AG04450 (cell line): ENCODE measurements at places on chromosomes 6 and 20.

- no peak for DNase-seq
These were observed 683 bp upstream of the C20orf204 start for GRCh38 chr20:64035066-64035932.

DNA sequence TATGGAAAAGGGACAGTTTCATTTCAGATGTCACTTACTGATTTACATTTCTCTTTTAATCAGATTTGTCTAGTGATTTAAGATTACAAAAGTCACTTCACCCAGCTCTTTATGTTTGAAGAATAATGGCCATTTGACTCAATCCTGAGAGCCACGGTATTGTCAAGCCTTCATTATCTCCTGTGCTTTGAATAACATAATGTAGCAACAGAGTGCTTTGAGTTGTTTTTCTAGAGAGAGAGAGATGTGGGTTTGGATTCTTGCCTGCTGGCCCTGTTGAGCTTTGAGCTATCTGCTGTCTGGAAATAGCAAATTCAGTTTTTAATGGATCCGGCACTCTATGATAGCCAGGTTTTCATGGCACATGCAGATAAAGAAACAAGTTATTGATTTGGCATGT is 478.4 kb upstream of the SOX4 start:
- no peak for DNase-seq

DNA sequence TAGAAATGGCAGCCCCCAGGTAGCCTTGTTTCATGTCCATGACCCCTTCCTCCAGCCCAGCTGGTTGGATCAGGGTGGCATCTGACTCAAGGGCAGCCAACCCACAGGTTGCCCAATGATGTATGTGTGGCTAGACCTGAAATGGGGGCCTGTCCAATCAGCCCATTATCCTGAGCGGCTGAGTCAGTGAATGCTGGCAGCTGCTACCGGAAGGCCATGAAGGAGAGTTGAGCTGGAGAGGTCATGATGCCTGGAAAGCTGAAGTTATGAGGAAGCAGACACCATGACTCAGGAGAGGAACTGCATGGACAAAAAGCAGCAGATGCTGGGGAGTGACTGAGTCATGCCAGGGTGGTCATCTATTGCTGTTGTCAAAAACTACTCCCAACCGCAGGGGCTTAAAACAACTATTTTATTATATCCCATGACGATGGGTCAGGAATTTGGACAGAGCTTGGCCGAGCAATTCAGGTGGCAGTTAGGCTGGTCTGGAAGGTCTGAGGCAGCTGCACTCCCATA is 67.3 kb downstream of the MDGA1 start:
- peak; percentile 94 for DNase-seq

DNA sequence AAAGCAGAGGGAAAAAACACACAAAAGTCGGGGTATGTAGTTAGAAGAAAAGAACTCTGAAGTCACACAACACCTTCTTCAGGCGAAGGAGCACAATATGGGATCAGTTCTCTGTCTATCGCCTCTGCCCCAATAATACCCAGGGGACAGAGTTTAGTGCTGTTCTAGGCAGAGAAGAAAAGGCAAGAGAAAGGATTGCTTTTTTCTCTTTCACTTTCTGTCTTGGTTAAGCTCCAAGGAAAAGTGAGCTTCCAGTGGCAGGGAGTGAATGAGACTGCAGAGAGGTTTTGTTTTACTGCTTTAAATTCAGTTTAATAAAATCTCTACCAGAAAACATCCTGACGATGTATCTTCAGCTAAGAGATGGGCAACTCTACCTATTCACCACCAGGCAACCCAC is 86.6 kb upstream of the STXBP5 start:
- DNase-seq: no peak

GRCh38 chr6:45738057-45738455 is 277.6 kb downstream of the CLIC5 start:
- DNase-seq: no peak

DNA sequence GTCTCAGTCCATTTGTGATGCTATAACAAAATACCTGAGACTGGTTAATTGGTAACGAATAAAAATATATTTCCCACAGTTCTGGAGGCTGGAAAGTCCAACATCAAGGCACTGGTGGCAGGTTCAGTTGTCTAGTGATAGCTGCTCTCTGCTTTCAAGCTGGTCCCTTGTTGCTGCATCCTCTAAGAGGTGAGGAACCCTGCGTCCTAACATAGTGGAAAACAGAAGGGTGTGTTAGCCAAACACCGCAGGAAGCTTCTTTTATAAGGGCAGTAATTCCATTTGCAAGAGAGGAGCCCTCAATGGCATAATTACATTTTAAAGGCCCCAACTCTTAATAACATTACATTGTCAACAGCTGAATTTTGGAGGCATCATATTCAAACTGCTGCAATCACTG is 372.7 kb downstream of the ADGRB3 start:
- DNase-seq: no peak

DNA sequence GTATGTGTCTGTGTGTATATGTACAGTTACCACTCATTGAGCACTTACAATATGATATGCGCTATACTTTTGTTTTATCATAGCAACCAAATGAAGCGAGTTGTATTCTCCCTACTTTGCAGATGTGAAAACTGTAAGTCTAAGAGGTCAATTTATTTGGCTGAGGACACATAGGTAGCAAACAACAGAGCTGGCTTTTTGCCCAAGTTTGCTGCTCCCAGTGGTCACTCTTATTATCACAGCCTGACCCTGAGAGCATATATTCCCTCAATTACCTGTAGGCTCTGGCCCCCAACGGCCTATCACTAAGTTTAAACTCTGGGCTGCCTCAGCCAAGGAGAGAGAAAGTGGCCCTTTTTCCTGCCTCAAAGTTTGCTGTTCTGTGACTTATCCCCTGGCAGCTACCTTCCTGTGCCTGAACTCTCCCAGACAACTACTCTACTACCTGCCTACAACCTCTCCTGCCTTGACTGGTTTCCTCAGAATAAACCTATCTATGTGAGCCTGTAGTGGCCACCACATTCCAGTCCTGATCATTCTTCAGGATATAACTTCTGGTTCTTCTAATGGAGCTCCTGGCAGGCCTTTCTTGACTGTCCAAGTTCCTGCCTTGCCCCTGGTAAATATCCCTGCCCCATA is 221.8 kb downstream of the FRK start:
- no peak for DNase-seq

DNA sequence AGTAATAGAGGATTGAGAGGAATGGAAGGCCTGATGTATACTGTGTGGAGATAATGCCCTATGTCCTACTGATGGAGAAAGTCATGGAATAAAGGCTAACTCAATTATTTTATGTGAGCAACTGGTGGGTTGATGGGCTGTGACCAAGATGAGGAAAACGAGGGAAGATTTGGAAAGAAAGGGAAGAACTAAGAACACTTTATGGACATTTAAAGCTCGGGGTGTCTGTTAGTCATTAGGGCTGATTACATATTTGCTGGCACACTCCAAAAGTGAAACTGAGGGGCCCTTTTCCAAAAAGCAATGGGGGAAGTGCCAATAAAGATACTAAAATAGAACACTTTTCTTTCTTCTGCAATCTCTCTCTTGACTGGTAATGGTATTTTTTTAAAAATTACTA is 439.5 kb downstream of the PLCB1 start:
- DNase-seq: no peak

DNA sequence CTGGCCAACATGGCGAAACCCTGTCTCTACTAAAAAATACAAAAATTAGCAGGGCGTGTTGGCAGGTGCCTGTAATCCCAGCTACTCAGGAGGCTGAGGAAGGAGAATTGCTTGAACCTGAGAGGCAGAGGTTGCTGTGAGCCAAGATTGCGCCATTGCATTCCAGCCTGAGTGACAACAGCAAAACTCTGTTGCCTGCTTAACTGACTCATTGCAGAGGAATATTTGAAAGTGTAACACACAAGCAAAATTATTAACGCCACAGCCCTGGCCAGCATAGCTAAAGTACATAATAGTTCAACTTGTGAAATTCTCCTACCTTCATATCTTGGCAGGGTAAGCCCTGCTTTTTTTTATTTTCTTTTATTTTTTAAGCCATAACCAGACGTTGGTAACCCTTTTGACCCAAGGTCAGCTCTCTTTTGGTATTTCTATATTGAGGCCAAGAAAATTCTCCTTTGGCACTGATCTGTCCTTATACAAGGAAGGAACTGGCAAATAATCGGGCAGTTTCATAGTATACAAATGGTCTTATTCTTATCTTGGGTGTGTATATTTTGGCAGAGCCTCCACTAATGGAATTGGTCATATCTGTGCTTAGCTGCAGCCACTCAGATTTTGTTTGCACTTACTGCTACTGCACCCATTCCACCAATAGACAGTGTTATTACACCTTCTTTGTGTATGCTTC is 4.0 kb upstream of the ADGRF5 start:
- DNase-seq: no peak

GRCh38 chr6:149482545-149483333 is 2.1 kb downstream of the ZC3H12D start:
- DNase-seq: no peak

DNA sequence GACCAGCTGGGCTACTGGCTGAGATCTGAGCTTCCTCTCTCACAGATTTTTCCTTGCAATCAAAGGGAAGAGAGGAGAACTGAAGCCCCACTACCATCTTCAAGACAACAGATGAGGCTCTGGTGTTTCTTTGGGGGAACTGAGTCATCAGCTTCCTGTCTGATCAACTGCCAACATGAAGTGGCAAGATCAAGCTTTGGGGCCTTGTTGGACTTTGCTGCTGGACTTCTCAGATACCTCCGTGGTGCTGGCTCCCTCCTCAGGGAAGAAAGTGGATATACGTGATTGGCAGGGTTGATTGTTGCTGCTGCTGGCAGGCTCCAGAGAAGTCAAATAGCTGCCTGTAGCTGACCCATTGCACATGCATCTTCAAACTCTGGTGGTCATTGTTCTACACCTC is 3.6 kb upstream of the TOX2 start:
- DNase-seq: no peak

DNA sequence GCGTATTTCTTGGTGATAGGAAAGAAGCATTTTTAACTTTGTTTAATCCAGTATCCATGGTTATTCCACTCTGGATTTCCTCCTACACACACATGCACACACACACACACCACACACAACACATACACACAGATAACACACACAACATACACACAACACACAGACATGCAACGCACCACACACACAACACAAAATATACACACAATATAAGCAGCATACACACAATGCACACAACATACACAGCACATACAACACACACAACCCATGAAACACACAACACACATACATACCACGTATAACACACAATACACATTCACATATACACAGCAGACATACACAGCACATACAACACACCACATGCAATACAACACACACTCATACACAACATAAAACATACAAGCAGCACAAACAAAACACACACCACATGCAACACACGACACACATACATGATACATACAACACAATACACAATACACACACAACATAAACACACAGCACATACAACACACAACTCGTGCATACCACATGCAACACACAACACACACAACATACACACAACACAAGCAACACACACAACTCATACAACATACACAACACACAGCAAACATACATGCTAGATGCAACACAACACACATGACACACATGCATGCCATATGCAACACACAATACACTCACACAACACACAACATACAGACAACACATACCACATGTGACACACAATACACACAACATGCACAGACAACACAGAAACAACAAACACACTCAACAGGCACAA is 13.0 kb downstream of the TTLL2 start:
- DNase-seq: no peak

DNA sequence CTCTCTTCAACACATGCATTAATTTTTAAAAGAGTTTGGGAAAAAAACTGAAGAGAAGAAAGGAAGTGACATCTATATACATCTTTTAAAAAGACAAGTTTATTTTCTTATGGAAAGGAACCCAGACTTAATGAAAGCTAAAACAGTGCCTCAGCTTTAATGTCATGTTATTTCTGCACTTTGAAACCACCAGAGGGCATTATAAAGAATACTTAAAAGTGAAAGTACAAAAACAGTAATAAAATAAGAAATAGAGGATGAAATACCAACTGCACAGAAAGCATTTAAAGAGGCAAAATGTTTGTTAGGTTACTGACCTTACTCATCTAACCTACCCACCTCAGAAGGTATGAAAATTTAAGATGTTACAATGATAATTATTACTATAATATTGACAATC is 98.8 kb downstream of the HUS1B start:
- DNase-seq: no peak

GRCh38 chr20:56358600-56359211 is at the start of gene FAM210B:
Gene FAM210B, plus strand, starts transcription at chr20:56358974. Its CDS starts 32 bp downstream, at chr20:56359006.
- DNase-seq: peak; percentile 57

GRCh38 chr20:48773837-48774418 is 53.9 kb downstream of the PREX1 start:
- DNase-seq: no peak

GRCh38 chr6:138377844-138378243 is at the start of gene SMIM28:
Gene SMIM28, plus strand, starts transcription at chr6:138377905. Its CDS starts 168 bp downstream, at chr6:138378073.
- no peak for DNase-seq

- no peak for DNase-seq
These were observed 668.2 kb downstream of the DHX35 start for GRCh38 chr20:39630215-39630908.

DNA sequence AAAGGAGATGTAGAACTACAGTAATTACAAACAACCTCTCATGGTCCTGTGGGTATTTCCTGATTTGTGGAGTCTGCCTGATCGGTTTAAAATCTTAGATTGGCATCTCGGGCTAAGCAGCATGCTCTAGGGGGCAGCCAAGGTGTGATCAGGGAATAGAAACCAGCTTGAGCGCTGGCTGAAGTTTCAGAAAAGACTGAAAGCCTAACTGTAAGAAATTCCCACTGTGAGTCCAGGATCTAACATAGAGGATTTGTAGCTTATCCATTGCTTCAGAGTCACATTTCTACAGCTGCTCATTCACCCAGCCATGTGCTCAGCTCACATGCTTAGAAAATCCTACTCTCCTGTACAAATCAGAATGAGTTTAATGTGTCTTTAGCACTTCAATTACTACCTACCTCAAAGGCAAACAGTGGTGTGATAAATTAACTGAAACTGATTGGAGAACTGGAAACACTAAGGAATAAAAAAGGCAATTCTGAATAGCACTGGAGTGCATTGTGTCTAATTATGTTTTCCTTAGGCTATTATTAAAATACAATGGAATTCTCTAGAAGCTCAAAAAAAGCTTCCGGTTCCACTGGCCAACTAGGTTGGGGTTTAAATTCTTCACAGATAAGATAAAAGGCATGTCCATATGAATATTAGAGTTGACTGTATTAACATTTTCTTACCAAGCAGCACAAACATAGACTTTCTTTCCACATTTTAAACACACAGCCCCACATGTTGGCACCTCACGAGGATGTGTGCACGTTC is 73.8 kb upstream of the MPC1 start:
- DNase-seq: no peak

DNA sequence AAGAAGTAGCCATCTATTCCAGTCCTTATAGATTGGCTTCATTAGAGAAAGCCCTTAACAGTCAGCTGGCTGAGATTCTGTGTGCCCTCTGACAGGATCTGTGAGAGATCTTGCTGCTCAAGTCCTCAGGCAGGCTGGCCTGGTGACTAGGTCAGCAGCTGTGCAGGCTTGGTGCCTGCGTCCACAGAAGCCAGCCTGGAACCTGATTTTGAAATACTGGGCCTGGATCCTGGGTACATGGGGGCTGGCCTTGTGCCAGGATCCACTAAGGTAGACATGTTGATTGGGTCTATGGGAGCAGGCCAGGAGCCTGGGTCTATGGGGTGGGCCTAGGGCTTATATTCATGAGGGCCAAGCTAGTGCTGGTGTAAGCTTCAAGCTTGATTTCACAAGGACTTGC is 381.8 kb upstream of the MARCKS start:
- no peak for DNase-seq
